DMS153 (cell line): ENCODE measurements at places on chromosomes 11 and 22.
A peak's percentile ranks its signal among the peaks of the same experiment; 100 is the strongest.

- DNase-seq, result peak; percentile 94
These were observed 5.1 kb downstream of the POU2AF3 start for GRCh38 chr11:111303461-111303860.

GRCh38 chr22:31530823-31531195, 34.5 kb downstream of the SFI1 start:
- DNase-seq, result no peak

- no peak for DNase-seq
These were observed 2.9 kb downstream of the SOX10 start for GRCh38 chr22:37981282-37982011.

- peak; percentile 65 for DNase-seq
These were observed 16.9 kb downstream of the CTNND1 start for GRCh38 chr11:57778318-57779037.

GRCh38 chr11:69183613-69184012, 27.9 kb downstream of the SMIM38 start:
- no peak for DNase-seq

DNA sequence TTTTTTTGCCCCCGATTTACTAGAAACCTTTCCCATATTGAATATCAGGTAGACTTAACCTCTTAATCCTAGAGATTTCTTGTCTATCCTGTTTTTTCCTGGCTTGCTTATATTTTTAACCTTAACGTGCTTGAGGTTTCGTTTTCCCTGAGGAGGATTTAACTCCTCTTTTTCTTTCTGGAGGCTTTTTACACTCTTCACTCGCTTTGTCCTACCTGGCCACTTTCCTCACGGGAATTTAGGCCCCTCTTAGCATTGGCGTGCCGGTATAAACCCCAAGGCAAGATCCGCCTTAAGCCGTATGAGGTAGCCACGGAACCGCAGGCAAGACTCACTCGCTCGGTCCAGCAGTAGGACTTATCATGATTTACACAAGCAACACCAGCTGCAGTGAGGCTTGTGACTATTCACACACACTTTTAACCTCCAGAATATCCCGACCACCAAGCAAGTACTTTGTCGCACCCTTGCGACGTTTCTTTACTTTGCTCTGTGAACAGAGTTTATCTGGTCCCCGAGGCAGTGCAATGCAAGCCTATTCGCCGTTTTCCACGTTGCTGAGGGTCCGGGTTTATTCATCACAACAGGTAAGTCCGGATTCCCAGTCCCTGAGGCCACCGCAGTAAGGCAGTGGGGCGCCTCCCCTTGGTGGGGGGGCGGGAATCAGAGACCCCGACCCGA, 20.6 kb upstream of the ALDH3B2 start:
- no peak for DNase-seq

- no peak for DNase-seq
These were observed 91.3 kb downstream of the CDKN1C start for GRCh38 chr11:2794046-2794967.

- DNase-seq, result no peak
These were observed 3.3 kb upstream of the ANKRD13D start for GRCh38 chr11:67285541-67286498.

DNA sequence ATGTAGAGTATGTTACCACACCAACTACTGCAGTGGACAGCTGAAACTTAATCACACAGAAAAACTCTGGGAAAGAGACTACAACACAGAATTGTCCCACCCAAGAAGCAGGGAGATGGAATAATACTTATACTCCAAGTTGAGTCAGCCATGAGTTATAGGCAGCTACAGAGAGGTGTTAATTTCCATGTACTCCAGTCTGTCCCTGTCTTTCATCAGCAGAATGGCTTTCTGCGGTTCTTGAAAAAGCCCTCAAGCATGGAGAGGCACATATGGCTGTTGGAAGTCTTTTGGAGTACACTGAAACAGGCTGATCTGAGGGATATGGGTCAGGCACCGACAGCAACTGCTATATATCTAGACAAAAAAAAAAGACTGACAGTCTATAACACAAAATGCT, 219.5 kb downstream of the DLG2 start:
- no peak for DNase-seq

DNA sequence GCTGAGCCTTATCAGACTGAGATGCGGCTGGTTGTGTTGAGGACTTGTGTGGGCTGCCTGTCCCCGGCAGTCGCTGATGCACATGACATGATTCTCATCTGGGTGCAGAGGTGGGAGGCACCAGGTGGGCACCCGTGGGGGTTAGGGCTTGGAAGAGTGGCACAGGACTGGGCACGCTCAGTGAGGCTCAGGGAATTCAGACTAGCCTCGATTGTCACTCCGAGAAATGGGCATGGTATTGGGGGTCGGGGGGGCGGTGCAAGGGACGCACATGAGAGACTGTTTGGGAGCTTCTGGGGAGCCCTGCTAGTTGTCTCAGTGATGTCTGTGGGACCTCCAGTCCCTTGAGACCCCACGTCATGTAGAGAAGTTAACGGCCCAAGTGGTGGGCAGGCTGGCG, 25.5 kb downstream of the CSF2RB start:
- no peak for DNase-seq

GRCh38 chr11:14361951-14362350, 3.0 kb upstream of the RRAS2 start:
- DNase-seq, result no peak

- no peak for DNase-seq
These were observed 80.4 kb downstream of the LRRC4C start for GRCh38 chr11:41379084-41379483.

DNA sequence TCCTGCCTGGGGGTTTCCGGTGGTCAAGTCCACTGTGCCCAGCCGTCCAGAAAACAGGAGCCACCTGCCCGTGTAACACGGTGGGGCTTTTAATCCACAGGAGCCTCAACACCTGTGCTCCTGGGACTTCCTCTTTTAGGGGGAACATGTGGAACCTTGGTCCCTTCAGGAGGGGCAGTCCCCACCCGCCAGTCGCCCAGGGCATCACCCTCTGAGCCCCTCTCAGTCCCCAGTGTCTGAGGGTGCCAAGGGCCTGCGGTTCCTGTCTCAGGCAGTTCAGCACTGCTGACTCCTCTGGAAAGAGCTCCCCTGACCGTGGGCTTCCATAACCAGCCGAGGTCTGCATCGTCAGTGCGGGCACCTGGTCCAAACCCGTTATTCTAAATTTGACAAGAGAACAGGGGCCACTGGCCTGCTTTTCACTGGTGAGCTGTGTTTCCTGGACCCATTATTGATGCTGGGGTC, 15.8 kb downstream of the KRTAP5-5 start:
- no peak for DNase-seq

GRCh38 chr22:46557736-46558480, 20.5 kb upstream of the CELSR1 start:
- DNase-seq, result no peak

DNA sequence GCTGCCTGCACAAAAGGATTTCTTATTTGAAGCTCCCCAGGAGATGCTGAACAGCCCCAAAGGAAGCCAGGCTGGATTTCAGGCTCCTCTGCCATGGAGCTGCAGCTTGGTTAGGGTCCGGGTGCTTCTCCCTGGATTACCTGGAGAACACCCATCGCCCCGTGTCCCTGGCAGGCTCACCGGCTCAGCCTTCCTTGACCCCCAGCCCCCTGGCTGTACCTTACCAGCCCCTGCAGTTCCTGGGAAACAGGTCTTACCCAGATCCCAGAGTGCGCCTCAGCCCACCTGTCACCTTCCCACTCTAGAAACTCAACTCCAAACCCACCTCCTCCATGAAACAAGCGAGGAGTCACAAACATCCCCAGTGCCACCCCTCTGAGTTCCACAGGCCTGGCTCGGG, 45.3 kb upstream of the CD5 start:
- DNase-seq, result no peak

GRCh38 chr11:119431523-119431922, 8.6 kb upstream of the THY1 start:
- DNase-seq, result no peak

GRCh38 chr22:40855071-40855978, 1.1 kb downstream of the ST13 start:
- DNase-seq, result no peak

DNA sequence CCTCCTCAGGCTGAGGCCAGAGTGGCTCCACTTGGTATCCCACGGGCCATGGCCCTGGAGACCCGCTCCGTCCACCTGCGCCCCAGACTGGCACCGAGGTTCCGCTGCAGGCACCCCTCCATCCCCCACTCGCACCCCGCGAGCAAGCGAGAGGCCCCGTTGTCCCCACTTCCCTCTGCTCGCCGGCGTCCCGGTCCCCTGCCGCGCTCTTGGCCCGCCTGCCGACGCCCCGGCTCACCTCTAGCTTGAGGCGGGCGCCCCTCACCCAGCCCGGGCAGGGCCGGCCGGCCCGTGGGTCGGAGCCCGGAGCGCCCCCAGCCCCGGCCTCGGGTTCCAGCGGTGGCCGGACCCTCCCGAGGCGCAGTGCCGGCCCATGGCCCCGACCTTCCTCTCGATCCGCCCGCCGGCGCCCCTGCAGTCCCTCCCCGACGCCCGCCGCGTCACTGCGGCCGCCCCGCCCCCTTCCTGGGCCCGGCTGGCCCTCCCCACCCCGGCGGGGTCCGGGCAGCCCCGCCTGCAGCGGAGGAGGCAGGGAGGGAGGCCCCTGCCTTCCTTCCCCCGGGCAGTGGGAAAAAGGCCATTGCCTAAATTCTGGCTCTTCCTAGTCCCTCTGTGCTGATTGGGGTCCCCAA, at the start of gene PITPNM1:
Gene PITPNM1, minus strand, starts transcription at position 414 of the 632 bp plus-strand sequence. CDS start 1,183 bp downstream, outside the sequence.
- no peak for DNase-seq

- no peak for DNase-seq
These were observed at the start of gene XKR3 for GRCh38 chr22:16824716-16825687. TSS of gene XKR3 (minus strand) at chr22:16825411. CDS start at chr22:16808073, 17,338 bp downstream.

DNA sequence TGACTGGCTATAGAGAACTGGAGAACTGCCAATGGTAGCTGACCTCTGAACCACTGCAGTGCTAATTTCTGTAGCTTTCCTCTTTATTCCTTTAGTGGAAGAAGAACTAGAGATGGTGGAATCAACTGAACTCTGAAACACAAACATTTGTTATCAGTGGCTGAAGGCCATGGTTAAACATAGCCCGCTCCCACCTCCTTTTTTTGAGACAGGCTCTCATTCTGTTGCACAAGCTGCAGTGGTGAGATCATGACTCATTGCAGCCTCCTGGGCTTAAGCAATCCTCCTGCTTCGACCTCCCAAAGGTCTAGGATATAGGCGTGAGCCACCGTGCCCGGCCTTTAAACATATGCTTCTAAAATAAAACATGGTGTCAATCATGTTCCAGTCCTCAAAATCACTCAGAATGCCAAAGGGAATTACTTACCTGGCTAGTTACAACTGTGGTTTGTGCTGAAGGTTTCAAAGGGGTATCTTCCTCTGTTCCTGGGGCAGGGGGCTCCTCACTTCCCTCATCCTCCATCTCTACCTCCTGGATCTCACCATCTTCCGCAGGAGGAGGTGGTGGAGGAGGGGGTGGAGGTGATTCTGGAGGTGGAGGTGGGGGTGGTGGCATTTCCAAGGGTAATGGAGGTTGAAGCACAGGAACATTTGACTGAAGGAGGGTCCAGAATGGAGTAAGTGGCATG, 9.0 kb upstream of the AGBL2 start:
- DNase-seq, result no peak

- DNase-seq, result no peak
These were observed 103.1 kb downstream of the PTPRJ start for GRCh38 chr11:48083421-48083820.

- no peak for DNase-seq
These were observed 455.8 kb downstream of the LRRC4C start for GRCh38 chr11:41003339-41004282.

DNA sequence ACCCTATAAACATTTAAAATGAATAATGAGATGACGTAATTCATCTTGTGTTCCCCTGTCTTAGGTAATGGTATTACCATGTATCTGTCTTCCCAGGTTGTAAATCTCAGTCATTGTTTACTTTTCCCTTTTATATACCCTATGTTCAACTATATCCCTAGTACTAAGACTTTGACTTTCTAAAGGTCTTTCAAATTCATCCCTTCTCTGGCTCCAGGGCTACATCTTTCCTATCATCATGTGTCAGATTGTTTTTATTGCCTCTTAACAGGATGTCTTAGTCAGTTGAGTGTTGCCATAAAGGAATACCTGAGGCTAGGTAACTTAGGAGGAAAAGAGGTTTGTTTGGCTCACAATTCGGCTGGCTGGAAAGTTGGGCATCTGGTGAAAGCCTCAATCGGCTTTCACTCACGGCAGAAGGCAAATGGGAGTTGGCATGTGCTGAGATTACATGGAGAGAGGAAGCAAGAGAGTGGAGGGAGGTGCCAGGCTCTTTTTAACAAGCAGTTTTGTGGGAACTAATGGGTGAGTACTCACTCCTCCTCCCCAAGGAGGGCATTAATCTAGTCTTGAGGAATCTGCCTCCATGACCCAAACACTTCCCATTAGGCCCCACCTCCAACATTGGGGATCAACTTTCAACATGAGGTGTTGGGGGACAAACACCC, 11.6 kb upstream of the DLAT start:
- no peak for DNase-seq

- DNase-seq, result no peak
These were observed 6.5 kb downstream of the FCHSD2 start for GRCh38 chr11:73135346-73136284.

GRCh38 chr11:36212564-36213392, 76.4 kb downstream of the COMMD9 start:
- no peak for DNase-seq

DNA sequence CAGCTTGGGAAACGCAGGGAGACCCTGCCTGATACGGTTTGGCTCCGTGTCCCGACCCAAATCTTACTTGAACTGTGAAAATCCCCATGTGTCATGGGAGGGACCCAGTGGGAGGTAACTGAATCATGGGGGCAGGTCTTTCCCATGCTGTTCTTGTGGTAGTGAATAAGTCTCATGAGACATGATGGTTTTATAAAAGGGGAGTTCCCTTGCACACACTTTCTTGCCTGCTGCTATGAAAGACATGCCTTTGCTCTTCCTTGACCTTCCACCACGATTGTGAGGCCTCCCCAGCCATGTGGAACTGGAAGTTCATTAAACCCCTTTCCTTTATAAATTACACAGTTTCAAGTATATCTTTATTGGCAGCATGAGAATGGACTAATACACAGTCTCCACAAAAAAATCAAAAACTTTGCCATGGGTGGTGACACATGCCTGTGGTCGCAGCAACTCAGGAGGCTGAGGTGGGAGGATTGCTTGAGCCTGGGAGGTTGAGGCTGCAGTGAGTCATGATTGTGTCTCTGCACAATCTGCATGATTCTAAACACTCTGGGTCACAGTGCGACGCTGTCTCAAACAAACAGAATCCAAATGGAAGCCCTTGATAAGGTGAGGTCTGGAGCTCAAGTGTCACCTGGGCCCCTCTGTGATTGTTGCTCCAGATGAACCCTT, 34.9 kb downstream of the SYN3 start:
- no peak for DNase-seq

- no peak for DNase-seq
These were observed 102.3 kb upstream of the PITPNB start for GRCh38 chr22:28021116-28021997.

DNA sequence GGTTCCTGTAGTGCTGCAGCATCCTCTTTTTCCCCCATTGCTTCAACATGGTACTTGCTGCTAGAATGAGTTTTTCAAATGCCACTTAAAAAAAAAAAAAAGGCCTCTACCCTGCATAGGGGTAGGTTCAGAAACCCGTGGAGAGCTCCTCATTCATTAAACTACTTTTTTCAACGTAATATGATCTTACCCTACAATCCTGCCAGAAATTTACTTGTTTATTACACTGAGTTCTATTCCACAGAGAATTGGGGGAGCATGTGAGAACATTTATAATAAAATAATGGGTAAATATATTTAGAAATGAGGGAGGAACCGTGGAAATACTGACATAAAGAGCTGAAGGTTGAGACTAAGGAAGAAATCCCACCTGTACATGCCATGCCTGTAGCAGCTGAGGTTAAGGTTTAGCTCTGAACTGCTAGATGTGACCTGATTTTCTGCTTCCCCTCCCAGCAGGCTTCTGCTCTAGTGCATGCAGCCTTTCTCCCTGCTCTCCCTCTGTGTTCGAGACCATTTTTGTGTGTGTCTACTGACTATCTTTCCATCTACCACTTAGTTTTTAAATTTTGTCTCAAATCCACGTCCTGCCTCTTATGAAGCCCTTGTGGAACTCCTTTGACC, 225.7 kb downstream of the DDX10 start:
- no peak for DNase-seq
